Stimulated activated CD8-positive, alpha-beta memory T cell treated with anti-CD3 and anti-CD28 coated beads, Interleukin-15, amount 100 ng/mL, for 4 hours (primary cell): ENCODE measurements at places on chromosomes 11 and 22.
A peak's percentile ranks its signal among the peaks of the same experiment; 100 is the strongest.

- no peak for DNase-seq
Observed at GRCh38 chr11:89536926-89537325, 45.8 kb upstream of the NOX4 start.

DNA sequence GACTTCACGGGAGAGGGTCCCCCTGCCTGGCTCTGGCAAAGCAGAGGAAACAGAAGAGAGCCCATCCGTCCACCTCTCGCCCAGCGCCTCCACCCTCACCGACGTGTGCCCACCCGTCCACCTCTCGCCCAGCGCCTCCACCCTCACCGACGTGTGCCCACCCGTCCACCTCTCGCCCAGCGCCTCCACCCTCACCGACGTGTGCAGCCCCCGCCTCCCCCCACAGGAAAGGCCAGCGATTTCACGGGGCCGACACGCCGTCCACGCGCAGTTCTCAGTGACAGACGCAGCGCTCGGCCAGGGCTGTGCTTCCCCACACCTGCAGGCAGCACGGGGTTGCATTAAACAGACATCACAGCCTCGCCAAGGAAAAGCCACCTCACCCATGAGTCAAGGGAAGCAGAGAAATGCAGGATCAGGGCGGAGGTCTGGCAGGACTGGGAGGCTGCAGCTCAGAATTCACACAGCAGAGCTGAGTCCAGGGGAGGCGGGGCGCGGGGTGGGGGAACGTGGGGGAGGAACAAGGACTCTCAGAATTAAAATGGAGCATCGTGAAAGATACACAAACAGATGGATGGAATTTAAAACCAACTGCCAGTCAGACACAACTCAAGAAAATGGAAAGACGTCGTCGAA is 377.7 kb downstream of the BRD1 start:
- DNase-seq: no peak

DNA sequence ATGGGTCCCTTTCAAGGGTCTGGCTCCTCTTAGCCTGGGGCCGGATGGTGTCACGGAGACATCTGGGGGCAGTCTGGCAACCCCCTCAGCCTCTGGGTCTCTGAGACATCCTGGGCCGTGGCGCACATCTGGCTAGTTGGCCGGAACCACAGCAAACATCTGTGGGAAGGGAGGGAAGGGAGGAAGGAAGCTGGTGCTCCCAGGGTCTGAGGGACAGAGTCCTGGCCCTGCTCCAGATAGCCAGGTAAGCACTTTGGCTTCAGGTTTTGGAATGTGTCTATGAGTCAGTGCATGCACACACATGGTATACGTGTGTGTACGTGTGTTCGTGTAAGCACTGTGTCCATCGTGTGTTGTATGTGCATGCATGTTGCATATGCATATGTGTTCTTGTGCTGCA is 225.1 kb downstream of the MN1 start:
- no peak for DNase-seq

GRCh38 chr11:113553235-113553634 is 78.0 kb upstream of the DRD2 start:
- no peak for DNase-seq

DNA sequence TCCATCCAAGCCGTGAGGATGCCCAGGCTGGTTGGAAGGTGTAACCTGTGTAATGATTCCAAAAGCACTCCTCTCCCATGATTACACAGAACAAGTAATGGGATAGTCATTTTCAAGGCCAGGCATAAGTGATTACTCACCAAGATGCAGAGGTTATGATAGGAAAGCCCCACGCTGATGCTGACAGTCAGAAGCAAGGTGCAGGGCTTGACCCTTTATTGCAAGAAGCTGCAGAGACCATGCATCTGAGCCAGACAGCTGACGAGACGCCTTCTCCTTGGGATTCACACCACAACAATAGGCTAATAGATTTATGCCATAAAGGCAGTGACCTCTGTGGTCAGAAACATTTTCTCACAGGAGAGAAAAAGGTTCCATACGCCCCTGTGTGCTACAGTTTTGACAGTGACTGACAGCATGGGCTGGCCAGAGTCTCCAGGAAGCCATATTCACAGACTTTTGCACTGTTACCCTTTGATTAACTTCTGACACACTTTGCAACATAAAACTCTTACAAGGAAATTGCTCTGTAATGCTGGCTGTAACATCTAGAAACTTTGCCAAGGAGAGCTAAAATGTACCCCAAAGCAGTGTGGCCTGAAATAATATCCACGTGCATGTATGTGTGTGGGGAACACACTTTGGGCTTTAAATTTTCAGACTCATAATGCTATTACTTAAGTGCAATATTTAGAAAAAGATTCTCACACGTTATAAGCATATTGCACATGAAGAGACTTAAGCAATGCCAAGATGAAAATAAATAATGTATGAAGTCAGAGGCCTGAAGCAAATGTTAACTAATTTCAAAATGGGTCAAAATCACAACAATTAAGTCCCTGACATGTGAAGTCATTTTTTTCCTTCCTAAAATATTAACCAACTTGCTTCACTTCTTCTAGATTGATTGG is 1079.0 kb upstream of the TENM4 start:
- DNase-seq: no peak

GRCh38 chr11:126127898-126128297 is 65.2 kb upstream of the CDON start:
- no peak for DNase-seq

GRCh38 chr11:61333550-61334433 is 764 bp downstream of the TKFC start:
- peak; percentile 2 for DNase-seq

- no peak for DNase-seq
Observed at GRCh38 chr22:25626624-25626990, 62.1 kb downstream of the GRK3 start.

GRCh38 chr11:10898763-10899025 is 40.8 kb upstream of the ZBED5 start:
- DNase-seq: no peak

GRCh38 chr22:45298934-45299505 is 10.7 kb upstream of the FAM118A start:
- DNase-seq: no peak
